Mammary epithelial cell (primary cell): ENCODE measurements at places on chromosomes 6 and 20. TPM values are rescaled to one million over a fixed set of nuclear protein-coding genes. Genes with fewer than 3 reads are reported as not detected.
A peak's percentile ranks its signal among the peaks of the same experiment; 100 is the strongest.

DNA sequence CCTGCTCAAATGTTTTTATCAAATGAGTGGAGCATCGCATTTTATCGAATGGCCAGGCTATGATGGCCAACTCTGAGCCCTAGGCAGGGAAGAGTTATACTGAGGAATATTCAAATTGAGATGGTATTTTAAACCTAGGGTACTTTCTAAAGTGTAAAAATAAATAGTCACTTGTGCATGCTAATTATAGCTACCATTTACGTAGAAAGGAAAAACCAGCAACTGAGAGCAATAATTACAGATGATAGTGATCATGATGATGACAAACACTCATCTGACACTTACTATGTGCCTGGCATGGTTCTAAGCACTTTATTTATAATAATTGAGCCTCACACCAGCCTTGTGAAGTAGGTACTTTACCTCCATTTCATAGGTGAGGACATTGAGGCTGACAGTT is 455.7 kb downstream of the CD83 start:
- no peak for DNase-seq

The MLIP gene
- 0.33 TPM for total RNA-seq

The SPATA2 gene
- 4.2 TPM for total RNA-seq

GRCh38 chr6:2183246-2183645 is 62.2 kb downstream of the GMDS start:
- DNase-seq, result no peak

- DNase-seq, result no peak
These were observed 154.5 kb downstream of the PKHD1 start for GRCh38 chr6:51932956-51933355.

DNA sequence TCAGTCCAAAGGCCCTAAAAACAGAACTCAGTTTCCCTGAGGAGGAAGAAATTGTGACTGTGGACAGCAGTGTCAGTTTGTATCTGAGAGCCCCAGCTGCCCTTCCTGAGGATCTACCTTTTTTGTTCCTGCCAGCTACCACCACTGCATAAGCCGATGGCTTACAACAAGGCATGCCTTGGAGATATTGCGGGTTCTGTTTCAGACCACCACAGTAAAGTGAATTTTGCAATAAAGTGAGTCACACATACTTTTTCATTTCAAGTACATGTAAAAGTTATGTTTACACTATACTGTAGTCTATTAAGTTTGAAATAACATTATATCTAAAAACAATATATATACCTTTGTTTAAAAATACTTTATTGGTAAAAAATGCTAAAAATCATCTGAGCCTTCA is 9.6 kb upstream of the CST3 start:
- no peak for DNase-seq

The SLC26A8 gene
- total RNA-seq, result not detected in 2 replicates

GRCh38 chr20:36582322-36582721 is 8.9 kb downstream of the TGIF2 start:
- DNase-seq, result no peak

GRCh38 chr20:34618676-34619075 is 58.2 kb downstream of the PIGU start:
- DNase-seq, result no peak

The PNLDC1 gene
- not detected in 2 replicates for total RNA-seq

The ZC2HC1B gene
- not detected in 2 replicates for total RNA-seq

DNA sequence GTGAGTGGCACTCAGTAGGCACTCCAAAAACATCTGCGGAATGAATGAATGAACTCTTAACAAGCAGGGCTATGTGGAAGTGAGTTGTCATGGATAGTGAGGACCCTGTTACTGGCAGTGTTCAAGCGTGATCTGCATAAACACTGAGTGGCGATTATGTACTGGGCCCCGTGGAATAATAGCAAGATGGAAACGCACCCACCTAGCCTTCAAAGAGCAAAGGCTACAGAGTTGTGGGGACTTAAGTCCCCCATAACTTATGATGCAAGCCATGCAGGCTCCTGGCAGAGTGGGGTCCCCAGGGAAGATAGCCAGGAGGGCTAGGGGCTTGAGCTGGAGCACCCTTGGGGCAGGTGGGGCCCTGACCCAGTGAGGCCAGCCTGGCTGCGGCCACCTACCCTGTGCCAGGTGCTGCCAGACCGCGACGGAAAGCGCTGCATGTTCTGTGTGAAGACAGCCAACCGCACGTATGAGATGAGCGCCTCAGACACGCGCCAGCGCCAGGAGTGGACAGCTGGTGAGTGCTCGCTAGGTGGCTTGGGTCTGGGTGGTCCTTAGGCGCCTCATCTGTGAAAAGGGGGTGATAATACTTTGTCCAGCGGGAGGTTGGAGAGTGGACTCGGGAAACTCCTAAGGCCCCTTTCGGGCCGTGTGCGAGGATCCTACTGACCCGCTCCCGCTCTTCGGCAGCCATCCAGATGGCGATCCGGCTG is 20.0 kb downstream of the DEF6 start:
- no peak for DNase-seq

GRCh38 chr6:56040889-56041301 is 165.5 kb upstream of the BMP5 start:
- no peak for DNase-seq

DNA sequence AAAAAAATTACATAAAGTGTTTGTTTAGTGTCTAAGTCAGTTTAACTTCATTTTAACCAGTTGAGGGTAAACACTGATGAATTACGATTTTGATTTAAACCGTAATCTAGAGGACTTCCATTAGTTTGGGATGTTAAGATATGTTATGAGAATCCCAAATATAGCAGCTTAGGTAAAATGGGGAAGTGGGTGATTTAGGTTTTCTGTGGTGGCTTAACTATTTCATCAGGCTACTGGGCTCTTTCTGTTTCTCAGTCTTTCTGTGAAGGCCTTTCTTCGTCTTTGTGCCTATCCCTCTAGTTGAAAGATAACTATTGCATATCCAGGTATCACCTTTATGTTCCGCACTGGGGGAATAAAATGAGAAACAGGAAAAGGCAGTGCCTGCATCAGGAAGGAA is 27.9 kb downstream of the CENPW start:
- no peak for DNase-seq

DNA sequence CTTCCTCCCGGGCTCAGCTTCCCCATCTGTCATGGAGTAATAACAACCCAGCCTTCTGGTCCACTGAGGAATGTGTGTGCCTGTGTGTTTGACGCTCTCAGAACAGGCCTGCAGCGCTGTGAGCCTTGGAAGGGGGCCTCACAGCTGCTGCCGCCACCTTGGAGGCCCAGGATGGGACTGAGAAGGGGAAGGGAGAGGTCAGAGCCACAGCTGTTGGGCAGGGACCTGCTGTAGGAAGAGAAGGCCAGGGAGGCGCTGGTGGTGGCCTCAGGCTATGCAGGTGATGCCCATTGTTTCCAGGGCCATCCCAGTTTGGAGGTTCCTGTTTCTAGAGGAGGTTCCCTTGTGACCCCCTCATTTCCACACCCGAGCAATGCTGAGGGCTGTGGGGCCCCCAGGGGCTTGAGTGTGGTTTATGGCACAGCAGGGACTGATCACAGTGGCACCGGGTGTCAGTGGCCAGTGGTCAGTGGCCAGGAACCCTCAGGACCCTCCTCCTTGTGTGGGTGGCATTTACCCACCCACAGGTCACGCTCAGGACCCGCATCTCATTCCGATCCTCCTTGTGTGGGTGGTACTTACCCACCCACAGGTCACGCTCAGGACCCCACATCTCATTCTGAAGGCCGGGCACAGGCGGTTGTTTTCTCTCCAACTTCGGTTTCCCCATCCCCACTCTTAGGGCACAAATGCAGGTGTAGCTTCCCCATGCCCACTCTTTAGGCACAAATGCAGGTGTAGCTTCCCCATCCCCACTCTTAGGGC is 14.0 kb downstream of the TPD52L2 start:
- DNase-seq, result no peak

The ZNF165 gene
- 6.5 and 10.6 TPM in 2 replicates for total RNA-seq

- peak; percentile 49 for DNase-seq
These were observed 10.6 kb downstream of the NOL4L start for GRCh38 chr20:32574296-32575226.

DNA sequence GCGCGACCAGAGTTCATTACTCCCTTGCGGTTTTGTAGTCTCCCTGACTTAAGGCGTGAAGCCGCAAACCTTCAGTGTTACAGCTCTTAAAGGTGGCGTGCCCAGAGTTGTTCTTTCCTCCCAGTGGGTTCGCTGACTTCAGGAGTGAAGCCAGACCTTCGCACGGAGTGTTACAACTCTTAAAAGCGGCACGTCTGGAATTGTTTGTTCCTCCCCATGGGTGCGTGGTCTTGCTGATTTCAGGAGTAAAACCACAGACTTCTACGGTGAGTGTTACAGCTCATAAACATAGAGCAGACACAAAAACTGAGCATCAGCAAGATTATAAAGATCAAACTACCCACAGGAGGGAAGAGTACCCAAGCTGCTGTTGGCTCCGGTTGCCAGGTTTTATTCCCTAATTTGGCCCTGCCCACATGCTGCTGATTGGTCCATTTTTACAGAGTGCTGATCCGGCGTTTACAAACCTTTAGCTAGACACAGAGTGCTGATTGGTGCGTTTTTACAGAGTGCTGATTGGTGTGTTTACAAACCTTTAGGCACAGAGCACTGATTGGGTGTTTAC is 10.4 kb downstream of the TMEM14C start:
- no peak for DNase-seq

The SLC22A16 gene
- total RNA-seq, result not detected in 2 replicates

- peak; percentile 42 for DNase-seq
These were observed 116.7 kb downstream of the UNC5CL start for GRCh38 chr6:40922281-40922680.

GRCh38 chr6:163888030-163888819 is 473.7 kb downstream of the QKI start:
- DNase-seq, result no peak

The IRF4 gene
- not detected in 2 replicates for total RNA-seq

DNA sequence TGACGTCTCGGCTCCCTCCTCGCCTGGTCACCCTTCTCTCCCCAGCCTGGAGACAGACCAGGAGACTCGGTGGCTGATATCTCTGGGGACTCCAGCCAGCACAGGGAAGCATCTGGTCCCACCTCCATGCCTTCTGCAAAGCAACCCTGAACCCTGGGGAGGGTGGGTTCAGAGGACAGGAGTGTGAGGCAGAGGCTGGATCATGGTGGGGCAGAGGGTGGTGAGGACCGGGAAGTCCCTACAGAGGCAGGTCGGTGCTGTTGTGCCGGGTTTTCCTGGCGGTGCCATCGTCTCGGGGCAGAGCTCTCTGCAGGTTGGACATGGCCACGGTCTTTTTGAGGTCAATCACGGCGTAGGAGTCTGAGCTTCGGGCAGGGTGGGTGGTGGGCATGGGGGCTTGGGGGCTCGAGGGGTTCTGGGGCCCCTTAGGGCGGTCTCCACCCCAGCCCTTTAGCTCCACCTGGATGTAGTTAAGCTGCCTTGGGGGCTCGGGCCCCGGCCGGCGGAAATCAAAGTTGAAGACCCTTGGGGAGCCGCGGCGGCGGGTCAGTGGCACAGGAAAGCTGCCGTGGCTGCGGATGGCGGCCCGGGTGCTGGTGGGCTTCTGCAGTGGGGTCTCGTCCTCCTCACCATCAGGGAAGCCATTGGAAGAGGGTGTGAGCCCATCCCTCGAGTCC is 9.2 kb downstream of the FRS3 start:
- DNase-seq, result no peak
